NCI-H446 (cell line): ENCODE measurements at places on chromosomes 1 and 21.

- no peak for DNase-seq
Observed at GRCh38 chr1:74517599-74518051, 5.2 kb upstream of the LRRC53 start.

DNA sequence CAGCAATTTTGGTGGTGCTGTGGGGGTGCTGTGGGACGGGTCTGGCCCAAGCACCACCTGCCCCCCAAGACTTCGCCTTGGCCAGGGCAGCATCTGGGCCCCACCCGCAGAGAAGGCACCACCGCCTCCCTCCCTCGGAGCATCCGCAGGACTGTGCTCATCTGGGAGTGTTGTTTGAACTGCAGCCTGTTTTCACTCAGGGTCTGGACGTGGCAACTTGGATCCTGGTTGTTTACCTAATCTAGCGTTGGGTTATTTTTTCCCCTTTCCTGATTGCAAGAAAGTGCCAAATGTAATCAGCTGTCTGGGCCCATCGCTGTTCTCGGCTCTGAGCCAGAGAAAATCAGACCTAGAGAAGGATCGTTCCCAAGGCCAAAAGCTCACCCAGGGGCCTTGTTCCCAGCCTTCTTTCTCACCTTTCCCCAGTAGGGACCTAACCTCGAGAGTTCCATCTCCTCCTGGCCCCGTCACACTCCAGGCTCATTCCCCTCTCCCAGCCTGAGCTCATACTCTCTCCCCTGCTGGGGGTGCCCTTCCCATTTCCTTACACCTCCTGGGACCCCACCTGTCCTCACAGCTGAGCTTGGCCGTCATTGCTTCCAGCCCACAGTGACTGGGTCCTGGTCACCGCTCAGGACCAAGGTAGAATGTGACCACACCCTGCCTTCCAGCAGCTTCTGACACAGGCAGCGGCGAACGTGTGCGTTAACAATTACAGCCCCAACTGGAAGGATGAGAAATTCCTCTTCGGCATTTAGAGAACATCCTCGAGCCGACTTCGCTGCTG is 72.0 kb upstream of the FAM20B start:
- peak; percentile 68 for DNase-seq

DNA sequence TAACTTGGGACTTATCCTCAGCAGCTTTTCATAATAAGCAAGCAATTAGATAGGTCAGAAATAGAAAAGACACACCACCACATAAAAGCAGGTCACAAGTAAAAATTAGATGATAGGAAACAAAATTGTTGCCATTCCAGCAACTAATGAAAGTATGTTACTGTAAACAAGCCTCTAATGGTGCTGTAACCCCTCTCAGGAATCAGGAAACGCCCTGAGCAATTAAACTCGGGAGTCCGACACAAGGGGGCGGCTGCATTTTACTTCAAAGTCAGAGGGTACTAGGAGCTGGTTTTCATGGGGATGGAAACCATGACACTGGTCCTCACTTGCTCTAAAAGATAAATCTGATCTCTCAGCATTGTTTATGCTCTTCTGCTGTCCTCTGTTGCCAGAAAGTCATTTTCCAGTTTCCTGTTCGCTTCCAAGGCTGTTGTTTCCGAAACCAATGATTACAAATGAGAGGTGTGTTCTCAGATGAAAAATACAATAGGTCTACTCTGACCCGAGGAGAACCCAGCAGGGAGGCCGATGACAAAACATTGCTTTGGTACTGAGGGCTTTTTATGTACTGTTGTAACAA is 93.4 kb downstream of the TGFBR3 start:
- DNase-seq: no peak

DNA sequence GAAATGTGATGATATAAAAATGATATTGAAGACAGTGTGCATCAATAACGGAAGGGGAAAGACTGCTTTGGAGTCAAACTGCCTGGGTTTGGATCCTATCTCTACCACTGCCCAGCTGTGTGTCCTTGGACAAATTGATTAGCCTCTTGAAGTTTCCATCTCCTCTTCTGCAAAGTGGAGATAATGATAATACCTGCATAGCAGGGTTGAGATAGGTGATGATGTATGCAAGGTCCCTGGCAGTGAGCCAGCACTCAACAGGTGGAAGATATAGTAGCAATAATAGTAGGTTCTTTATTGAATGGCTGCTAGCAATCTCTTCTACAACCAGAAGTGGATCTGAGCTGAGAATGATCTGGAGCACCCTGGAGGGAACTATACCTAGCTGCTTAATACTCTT is 166.7 kb downstream of the MIS18A start:
- no peak for DNase-seq

GRCh38 chr1:100080331-100080730 is 52.4 kb downstream of the SASS6 start:
- DNase-seq: no peak

DNA sequence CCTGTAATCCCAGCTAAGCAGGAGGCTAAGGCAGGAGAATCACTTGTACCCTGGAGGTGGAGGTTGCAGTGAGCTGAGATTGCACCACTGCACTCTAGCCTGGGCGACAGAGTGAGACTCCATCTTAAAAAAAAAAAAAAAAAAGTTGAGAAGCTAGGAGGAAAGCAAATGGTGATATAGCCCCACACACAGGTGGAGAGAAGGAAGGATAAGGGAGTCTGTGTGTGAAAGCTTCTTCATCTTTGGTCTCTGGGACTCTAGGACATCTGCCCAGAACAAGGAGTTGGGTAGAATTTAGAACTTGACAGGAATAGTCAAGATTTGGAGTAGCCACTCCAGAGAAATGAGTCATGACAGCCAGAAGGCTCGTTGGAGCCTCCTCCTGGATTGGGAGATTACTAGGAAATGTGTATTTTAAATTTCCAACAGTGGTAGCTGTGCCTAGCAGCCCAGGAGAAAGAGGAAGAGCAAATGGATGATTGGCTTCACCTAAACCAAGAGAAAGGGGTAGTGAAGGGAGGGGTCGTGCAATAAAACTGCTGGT is 19.9 kb downstream of the NPL start:
- DNase-seq: no peak

DNA sequence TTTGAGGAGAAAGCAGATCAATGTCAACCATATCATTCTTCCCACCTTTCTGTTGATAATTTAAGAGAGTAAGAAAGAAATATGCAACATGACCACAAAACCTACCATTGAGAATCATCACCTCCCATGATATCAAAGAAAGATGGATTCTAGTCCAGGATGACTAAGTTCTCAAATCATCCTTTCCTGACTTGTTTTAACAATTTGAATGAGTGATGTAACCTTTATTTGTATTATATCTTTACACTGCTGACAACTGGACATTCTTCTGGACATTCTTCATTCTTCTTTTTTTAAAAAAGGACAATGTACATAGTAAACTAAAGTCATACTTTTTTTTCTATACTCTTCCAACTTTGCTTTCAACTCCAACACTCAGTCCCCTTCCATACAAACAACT is 9.5 kb downstream of the PSMB4 start:
- DNase-seq: no peak

DNA sequence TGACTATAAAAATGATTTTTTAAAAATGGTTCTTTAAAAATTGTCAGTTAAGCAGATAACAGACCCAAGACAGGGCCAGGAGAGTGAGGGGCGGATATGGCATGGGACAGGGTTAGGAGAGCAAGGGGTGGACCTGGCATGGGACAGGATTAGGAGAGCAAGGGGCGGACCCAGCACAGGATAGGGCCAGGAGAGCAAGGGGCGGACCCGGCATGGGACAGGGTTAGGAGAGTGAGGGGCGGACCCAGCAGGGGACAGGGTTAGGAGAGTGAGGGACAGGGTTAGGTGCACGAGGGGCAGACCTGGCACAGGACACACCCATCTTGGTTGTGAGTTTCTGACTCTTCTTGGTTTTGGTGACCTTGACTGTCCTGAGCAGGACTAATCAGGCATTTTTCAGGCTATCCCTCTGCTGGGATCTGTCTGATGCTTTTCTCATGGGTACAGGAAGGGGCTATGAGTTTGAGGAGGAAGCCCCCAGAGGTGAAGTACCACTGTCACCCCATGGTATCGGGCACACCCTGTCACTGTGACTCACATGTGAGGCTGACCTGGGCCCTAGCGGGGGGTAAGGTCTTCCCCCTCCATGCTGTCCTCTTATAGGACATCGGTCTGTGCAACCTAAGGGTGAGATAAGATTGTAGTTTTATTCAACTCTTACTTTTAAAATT is 159.0 kb upstream of the COL6A1 start:
- no peak for DNase-seq

GRCh38 chr1:234612352-234613127 is 2.6 kb upstream of the IRF2BP2 start:
- DNase-seq: peak; percentile 93

DNA sequence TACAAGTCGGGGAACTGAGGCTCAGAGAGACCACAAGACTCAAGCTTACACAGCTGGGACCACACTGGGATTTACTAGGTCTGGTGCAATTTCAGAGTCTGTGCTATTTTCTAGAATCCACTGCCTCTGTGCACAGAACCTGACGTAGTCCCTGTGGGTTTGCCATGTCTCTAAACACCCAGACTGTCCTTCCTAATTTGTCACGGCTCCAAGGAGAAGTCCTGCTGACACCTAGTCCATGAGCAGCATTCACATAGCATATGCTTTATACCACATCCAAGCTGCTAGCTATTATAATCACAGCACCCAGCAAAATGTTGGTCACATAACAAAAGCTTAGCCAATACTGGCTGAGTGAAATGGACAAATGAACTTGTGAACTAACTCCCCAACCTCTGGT is 79.0 kb upstream of the HMGB4 start:
- no peak for DNase-seq

- DNase-seq: no peak
Observed at GRCh38 chr21:32962268-32962667, 63.5 kb upstream of the OLIG2 start.

- no peak for DNase-seq
Observed at GRCh38 chr1:182383037-182383661, 8.4 kb downstream of the GLUL start.

GRCh38 chr21:25396135-25396711 is 211.1 kb downstream of the MRPL39 start:
- DNase-seq: no peak

DNA sequence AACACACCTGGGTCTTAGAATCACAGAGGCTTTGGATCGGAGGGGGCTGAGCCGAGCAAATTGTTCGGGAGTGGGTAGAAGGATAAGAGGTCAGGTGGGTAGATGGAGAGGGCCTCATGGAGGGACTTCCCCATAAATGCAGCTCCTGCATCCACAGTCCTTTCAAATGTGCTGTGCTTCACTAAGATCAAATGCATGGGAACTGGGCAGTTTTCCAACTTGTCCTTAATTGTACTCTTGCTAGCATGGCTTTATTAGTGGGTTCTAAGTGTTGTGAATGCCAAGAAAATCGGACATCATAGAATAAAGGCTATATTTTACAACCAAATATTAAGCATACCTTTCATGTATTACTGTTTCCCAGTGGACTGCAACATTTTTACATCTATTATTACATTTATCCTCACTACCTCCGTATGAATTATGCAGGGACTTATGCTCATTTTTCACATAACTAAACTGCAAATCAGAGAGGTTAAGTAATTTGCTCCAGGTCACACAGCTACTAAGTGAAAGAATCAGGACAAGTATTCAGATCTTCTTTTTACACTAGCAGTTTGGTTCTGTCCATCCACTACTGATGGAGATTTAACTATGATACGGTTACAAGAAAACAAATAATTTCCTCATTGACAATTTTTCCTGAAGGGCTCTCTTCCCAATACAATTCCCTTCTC is 174.5 kb upstream of the RUNX1 start:
- DNase-seq: no peak

DNA sequence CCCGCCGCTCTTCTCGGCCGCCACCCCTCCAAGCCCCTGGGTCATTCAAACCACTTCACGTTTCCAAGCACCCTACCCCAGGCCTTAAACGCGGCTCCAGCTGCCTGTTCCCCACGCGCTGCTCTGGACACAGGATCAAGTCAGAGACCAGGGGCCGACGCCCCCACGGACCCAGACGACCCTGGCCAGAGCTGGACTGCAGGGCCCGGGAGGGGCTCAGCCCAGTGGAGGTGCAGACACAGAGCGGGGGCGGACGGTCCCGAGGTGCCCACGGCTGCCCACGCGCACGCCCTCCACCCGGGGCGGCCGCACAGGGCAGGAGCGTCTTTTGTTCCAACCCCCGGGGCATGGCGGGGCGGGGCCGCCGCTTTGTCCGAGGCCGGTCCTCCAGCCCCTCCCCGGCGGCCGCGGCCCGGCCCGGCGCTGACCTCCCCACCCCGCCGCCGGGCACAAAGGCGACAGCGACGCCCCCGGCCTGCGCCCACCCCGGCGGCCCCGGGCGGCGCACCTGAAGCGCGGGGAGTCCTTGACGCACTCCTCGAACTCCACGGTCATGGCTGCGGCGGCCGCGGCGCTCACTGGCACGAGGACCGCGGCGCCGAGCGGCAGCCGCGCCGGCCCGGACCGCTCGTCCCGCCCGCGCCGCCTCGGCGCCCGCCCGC is 338 bp downstream of the ACAP3 start:
- no peak for DNase-seq

DNA sequence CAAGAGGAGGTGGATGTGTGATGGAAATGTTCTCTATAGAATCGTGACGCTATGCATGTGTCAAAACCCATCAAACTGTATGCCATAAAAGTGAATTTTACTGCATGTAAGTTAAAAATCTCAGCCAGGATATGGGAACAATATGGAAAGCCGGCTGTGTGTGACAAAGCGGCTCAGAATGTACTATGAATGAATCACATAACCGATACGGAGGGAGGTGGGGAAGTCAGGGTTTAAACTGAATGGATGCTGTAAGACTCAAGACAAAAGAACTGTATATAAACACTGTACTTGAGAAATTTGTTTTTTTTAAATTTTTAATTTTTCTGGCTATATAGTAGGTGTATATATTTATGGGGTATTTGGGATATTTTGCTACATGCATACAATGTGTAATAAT is 111.6 kb upstream of the PDE4B start:
- DNase-seq: no peak

DNA sequence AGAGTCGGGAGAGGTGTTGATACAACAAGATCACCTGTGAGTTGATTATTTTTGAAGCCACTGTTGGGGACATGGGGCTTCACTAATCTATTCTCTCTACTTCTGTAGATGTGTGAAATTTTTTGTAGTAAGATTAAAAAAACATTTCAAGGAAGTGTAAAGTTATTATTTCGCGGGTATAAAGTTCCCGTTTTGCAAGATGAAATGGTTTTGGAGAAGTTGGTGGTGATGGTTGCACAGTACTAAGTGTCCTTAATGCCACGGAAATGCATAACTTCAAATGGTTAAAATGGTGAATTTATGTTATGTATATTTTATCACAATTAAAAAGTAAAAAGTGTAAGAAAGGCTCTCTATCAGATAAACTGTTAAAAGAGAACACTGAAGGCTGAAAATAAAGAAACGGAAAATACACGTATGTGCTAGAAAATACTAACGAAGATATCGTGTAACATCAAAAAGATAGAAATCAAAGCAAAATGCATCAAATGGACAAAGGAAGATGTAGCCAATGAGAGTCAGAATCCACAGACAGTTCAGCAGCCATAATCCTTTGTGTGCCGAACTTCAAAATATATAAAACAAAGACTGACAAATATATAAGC is 2.9 kb upstream of the ITGB2 start:
- DNase-seq: no peak
